ENCODE measurements at places on chromosomes 1 and 21.

GRCh38 chr1:111461765-111462164 lies 12.0 kb upstream of the C1orf162 start:
- H3K4me3 ChIP-seq = no peak overlapping the region
- no peak for DNase-seq
- peaks cover 71% of the 10 kb centered on the region for H3K36me3 ChIP-seq

DNA sequence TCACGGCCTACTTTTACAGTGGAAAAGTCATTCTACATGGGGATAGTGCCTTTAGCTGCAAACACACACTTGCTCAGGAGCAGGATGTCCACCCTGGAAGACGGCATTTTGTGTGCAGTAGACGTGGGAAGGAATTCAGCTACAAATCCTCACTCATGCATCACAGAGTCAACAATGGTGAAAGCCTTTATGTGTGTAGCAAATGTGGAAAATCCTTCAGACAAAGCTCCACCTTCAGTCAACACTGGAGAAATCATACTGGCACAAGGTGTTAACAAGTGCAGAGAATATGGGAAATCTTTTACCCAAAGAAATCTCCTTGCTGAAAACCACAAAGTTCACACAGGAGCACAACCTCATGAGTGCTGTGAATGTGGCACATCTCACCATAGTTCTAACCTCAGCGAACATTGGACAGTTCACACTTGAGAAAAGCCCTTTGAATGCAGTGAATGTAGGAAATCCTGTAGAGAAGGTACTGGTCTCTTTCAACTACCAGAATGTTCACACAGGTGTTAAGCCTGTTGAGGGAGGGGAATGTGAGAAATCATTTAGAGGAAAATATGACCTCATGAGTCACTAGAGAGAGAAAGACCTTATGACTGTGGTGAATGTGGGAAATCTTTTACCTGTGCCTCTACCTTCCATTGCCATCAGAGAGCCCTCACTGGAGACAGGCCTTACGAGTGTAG lies 101.8 kb downstream of the PTGS2 start:
- H3K36me3 ChIP-seq = no peaks in the 10 kb centered on the region
- no peaks in the 10 kb centered on the region for H3K27me3 ChIP-seq
- no peaks in the 10 kb centered on the region for H3K4me1 ChIP-seq
- H3K27ac ChIP-seq = no peak overlapping the region
- no peak overlapping the region for H3K4me3 ChIP-seq
- DNase-seq = no peak

DNA sequence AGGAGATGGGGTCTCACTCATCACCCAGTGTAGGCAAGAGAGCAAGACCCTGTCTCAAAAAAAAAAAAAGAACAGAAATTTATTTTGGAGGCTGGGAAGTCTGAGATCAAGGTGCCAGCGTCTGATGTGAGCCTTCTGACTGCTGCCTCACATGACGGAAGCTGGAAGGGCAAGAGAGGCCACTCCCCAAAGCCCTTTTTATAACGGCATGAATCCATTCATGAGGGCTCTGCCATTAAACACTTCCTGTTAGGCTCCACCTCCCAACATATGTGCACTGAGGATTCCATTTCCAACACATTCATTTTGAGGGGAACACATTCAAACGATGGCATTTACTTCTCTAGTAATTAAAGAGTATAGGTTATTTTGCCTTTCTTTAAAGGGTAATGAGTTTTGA lies 50.9 kb upstream of the C1orf198 start:
- no peaks in the 10 kb centered on the region for H3K27me3 ChIP-seq
- H3K4me1 ChIP-seq = peaks cover 3% of the 10 kb centered on the region
- no peak overlapping the region for H3K4me3 ChIP-seq

- H3K4me3 ChIP-seq = no peak overlapping the region
- H3K27ac ChIP-seq = no peak overlapping the region
- no peaks in the 10 kb centered on the region for H3K4me1 ChIP-seq
- DNase-seq = no peak
Measured at GRCh38 chr1:53868565-53868964, 21.0 kb downstream of the YIPF1 start.

DNA sequence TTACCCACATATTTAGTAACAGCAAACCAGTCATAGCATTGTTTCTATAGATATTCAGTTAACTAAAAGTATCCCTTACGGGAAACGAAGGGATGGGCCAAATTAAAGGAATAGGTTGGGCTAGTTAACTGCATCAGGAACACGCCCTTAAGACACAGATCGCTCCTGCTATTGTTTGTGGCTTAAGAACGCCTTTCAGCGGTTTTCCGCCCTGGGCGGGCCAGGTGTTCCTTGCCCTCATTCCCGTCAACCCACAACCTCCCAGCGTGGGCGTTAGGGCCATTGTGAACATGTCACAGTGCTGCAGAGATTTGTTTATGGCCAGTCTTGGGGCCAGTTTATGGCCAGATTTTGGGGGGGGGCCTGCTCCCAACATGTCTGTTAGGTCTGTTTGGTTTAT lies 14.7 kb downstream of the TNFRSF18 start:
- no peak overlapping the region for H3K4me3 ChIP-seq
- H3K36me3 ChIP-seq = peaks cover 7% of the 10 kb centered on the region

DNA sequence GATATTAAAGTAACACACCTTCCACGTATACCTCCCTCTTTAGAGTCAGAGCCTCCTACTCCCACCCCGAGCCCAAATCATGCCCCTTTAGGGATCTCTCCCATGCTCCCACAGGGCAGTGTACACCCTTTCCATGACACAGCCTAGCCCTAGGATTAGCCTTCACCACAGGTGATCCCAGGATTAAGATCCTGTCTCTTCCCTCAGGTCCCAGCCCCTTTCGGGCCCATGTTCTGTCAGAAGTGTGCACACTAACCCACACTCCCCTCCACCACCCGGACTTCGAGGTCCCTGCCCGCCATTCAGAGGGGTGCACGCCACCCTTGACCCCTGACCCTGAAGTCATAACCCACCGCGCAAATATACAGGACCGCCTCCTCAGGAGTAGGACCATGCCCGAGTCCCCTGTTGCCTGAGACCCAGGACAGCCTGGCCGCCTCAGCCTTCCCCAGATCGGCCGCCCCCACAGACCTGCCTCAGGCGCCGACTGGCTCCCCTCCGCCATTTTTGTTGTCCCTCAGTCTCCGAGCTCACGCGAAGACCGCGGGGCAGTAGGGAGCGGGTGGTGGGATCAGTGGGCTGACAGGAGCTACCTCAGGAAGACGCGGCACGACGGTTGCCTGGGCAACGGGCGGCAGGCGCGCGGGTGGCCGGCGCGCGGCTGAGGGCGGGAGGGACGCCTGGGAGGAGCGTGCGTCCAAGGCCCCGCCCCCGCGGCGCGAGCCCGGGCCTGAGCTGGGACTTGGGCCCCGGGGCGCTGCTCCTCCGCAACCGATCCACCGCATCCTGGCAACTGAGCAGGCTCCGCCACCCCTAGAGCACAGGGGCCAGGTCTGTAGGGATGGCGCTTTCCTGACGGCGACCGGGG lies at the start of gene AGBL4:
Gene AGBL4, minus strand, starts transcription at position 663 of the 868 bp plus-strand sequence.
- peaks cover 3% of the 10 kb centered on the region for H3K4me1 ChIP-seq
- peaks cover 8% of the 10 kb centered on the region for H3K27me3 ChIP-seq
- H3K27ac ChIP-seq = no peak within 1 kb of the TSS
- H3K4me3 ChIP-seq = no peak within 1 kb of the TSS
- H3K36me3 ChIP-seq = no peaks in the 10 kb centered on the region

DNA sequence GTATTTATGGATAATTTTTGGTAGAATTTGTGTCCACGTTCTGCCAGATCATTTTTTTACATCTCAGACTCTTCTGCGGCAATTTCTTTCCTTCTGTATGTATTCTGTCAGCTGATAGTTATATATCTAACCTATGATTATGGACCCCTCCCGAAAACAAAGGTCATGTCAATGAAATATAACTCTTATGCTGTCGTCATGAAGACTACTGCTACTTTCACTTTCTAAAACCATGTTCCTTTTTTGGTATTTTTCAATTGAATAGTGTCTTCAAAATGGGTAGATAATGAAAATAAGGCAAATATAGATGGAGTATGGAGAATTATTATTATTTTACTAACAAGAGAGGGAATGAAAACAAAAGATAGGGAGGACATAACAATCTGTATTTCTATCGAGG lies 3.2 kb downstream of the ANGPTL1 start:
- H3K27me3 ChIP-seq = peaks cover 8% of the 10 kb centered on the region
- H3K36me3 ChIP-seq = no peaks in the 10 kb centered on the region
- no peak overlapping the region for H3K4me3 ChIP-seq
- no peak overlapping the region for H3K27ac ChIP-seq
- peaks cover 10% of the 10 kb centered on the region for H3K4me1 ChIP-seq

Measured in activated CD4-positive, alpha-beta memory T cell treated with anti-CD3 and anti-CD28 coated beads, Interleukin-2, amount 10 ng/mL, durations not matched to agents 7 days and 5 days (primary cell).